ENCODE measurements at places on chromosomes 11 and 22.

DNA sequence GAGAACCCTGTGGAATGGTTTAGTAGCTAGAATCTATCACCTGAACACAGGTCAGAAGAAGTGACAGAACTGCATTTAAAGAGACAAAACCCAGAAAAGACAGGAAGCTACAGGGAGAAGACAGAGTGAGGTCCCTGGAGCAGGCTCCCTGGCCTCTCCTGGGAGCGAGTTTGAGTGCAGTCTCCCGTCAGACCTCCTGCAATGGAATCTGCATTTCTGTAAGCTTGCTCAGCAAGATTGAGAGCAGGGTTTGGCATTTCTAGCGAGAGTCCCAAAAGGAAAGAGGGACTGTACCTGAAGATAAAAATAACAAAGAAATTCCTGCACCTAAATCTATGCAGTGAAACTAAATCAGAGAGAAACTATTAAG lies 74.2 kb downstream of the MORC2 start:
- no peak for DNase-seq

- DNase-seq = peak; percentile 71
Observed at GRCh38 chr22:22710719-22711531, 66.5 kb downstream of the GGTLC2 start.

DNA sequence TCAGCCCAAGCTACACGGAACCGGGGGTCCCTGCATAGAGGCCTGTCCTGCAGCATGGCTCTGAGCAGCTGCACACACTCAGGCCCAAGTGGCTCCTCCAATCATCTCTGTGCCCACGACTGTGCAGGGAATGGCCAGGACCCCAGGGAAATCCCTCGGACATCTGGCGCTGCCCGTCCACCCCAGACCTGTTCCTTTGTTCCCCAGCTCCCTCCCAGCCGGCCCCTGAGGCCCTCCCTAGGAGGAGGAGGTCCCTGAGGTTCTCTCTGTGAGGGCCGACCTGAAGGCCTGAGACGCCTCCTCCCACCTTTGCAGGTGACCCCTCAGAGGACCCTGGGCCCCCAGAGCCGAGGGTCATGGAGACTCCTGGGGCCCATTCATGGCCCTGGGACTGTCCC lies 1.1 kb downstream of the MLC1 start:
- no peak for DNase-seq

- no peak for DNase-seq
Observed at GRCh38 chr11:88535266-88535665, 197.7 kb upstream of the CTSC start.

- DNase-seq = no peak
Observed at GRCh38 chr11:110565357-110566336, 135.9 kb downstream of the FDX1 start.

- DNase-seq = no peak
Observed at GRCh38 chr11:84398017-84398626, 1112.0 kb upstream of the CCDC90B start.

- no peak for DNase-seq
Observed at GRCh38 chr11:1217151-1217550, 5.7 kb upstream of the MUC5B start.

DNA sequence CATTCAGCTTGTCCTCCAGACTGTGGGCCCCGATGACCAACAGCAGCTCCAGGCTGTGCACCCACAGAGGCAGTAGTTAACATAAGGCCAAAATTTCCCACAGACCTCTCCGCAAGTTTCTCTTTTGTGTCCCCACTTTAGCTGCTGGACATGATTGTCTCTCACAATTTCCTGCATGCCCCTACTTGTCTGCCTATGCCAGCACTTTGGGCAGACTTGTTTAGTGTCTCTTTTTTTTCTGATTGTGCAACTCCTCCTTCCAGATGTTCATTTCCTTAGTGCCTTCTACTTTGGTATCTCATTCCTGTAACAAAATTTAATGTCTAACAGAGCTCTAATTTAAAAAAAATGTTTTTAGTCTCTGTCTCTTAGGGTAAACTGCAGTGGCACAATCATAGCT lies 23.8 kb upstream of the SCN3B start:
- DNase-seq = no peak

GRCh38 chr11:77083566-77084245 lies 16.9 kb downstream of the CAPN5 start:
- no peak for DNase-seq

DNA sequence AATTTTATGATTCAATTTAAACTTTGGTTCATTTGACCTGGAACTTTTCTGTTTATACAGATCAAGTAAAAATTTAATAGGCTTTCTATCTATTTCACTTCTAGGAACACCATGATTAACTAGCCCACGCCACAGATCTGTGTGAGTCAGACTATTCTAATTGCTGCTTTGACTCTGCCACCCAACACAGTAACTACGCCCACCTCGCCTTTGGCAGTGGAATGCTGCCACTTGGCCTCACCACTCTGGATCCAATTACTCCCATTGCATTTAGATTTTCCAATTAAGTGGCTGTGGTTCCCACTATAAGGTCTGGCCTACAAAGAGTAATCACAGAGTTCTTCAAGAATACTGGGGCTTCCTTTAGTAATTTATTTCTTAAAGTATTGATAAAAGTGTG lies 46.6 kb upstream of the LIN7C start:
- DNase-seq = no peak

DNA sequence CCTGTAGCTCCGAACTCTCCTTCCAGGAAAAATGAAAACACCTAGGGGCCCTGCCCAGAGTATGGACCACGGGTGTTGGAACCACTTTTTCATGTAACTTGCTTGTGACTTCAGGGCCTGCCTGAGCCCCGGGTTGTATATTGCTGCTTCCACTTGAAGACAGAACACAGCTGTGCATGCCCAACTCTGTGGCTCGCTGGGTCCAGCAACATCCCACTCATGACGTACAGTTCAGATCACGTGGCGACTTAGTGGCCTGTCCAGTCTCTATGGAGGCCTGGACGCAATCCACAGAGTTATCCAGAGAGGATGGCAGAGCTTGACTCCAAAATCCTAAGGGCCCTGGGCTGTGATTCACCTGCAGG lies 6.8 kb downstream of the C11orf21 start:
- no peak for DNase-seq

- DNase-seq = no peak
Observed at GRCh38 chr11:11306855-11307254, 46.2 kb downstream of the CSNK2A3 start.

- DNase-seq = no peak
Observed at GRCh38 chr22:37627121-37627520, 12.3 kb upstream of the SH3BP1 start.

GRCh38 chr11:82024760-82025159 lies 708.9 kb downstream of the FAM181B start:
- DNase-seq = no peak

DNA sequence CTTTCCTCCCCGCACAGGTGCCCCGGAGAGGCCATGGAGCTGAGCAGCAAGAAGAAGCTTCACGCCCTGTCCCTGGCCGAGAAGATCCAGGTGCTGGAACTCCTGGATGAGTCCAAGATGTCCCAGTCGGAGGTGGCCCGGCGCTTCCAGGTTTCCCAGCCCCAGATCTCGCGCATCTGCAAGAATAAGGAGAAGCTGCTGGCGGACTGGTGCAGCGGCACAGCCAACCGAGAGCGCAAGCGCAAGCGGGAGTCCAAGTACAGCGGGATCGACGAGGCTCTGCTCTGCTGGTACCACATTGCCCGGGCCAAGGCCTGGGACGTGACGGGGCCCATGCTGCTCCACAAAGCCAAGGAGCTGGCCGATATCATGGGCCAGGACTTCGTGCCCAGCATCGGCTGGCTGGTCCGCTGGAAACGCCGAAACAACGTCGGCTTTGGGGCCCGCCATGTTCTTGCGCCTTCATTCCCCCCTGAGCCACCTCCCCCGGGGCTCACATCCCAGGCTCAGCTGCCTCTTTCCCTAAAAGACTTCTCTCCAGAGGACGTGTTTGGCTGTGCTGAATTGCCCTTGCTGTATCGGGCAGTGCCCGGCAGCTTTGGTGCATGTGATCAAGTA lies 1.3 kb downstream of the TIGD3 start:
- no peak for DNase-seq

DNA sequence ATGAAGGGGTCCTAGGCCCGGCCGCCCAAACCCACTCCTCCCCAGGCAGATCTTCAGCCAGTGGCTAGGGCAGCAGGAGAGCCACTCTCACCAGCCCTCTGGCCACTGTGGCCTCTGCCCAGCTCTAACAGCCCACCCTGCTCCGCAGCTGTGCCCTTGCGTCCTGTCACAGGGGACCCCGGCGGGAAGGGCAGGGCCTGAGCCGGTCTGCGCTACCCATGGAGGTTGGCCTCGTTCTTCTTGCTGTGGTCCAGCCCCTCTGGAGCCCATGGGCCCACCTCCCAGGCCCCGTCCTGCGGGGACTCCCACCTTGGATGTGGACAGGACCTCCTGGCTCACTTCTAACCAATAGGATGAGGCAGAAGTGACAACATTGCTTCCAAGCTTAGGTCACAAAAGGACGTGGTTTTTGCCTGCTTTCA lies 38.3 kb upstream of the TH start:
- no peak for DNase-seq

DNA sequence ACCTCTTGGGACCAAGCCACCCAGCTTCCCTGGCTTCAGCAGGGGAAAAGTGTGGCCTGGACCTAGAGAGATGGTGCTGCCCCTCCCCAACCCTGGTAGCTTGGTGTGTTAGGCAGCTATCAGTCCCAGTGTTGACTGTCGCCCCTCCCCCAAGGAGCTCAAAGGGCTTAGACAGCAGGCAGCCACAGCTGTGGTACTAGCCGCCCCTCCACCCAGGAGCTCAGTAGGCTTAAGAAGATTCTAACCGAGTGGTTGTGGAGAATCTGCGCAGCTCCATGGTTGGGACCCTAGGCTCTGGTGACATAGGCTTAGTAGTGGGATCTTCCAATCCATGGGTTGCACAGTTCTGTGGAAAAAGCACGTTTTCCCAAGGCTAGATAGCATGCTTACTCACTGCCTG lies 458.4 kb upstream of the LRRC4C start:
- no peak for DNase-seq

- DNase-seq = no peak
Observed at GRCh38 chr22:35172442-35172841, 84.9 kb upstream of the HMGXB4 start.

DNA sequence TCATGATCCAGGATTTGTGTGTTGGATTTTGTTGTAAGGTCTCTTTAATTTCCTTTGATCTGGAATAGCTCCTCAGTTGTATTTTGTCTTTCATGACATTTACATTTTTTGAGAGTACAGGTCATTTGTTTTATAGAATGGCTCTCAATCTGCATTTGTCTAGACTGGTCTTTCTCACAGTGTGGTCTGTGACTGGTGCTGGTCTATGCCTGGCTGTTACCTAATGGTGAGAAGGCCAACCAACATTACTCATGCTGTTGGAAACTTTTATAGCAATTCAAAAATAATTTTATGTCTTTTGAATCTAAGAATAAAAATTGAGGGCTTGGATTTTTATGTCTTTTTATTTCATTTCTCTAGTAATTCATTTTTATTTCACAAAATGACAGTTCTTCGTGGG lies 3.9 kb upstream of the NCR3LG1 start:
- DNase-seq = no peak

- DNase-seq = peak; percentile 65
Observed at GRCh38 chr11:48008951-48009270, 28.6 kb downstream of the PTPRJ start.

DNA sequence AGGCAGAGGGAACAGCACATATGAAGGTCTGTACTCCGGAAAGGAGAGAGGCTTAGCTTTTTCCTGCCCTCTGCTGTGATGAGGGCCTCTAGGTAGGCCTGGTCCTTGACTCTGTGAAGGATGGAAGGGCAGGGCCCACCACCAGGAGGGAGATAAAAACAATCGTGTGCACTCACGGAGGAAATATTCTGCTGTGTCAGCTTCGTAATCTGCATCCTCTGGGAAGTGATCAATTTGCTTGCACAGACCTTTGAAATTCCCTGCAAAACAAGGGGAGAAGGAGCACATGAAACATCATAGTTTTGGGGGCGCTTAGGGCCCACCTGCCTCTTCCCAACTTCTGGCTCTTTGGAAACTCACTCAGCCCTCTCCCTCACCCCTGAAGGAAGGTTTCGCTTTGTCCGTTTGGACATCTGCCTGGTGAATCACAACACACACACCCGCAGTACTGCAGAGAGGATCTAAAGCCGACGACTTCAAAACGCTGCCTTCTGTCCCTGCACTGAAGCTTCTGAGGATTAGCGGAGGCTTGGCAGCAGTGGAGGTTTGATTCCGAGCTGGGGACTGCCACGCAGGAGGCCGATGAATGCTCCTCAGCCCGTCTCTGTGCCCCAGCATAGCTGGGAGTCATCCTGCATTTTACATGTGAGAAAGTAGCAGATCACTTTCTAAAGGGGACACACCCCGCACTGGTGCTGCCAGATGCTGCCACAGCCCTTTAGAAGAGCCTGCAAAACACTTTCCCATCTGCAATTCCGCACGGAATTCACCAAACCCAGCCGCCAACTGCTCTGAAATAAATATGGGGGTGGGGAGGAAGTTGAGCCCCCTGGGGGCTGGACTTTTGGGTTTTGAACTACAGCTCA lies 58.6 kb upstream of the EIF3D start:
- no peak for DNase-seq

GRCh38 chr11:120205596-120206161 lies 5.2 kb upstream of the OAF start:
- DNase-seq = no peak

- DNase-seq = no peak
Observed at GRCh38 chr22:49527611-49528419, 299.9 kb downstream of the BRD1 start.

DNA sequence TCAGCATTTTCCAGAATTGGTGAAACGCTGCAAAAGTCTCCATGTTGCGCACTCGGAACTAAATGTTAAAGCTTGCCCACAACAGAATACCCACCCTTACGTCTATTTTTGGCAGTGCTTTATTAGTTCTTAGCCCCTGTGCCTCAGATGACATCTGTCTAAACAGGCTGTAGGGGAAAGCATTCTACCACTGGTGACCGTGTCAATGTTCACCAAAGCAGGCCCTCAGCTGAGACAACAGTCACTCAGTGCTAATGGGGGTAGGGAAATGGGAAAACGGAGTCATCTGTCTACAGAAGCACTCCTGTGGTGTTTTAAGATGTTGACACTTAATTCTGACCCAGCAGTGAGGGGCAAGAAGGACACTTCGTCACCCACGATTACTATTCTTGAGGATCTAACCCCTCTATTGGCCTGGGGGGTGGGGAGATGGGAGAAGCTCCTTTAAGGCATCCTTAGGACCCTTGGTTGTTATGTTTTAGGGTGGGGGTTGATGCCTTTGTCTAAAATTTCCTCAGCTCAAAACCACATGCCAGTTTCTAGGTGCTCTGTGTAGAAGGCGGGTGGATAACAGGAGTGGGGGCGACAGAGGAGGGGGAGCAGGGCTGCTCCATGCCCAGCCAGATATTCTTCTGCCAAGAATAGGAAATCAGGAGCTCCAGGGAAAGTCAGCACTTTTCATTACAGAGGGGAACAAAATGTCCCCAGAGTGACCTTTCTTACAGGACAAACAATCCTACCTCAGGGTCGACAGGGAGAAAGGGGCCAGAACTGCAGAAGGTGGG lies 15.6 kb upstream of the MFRP start:
- DNase-seq = no peak

- peak; percentile 69 for DNase-seq
Observed at GRCh38 chr11:5631969-5632635, 7.3 kb downstream of the TRIM34 start.

- DNase-seq = no peak
Observed at GRCh38 chr11:108093128-108093904, 28.1 kb upstream of the ACAT1 start.

GRCh38 chr11:133937015-133937414 lies 19.8 kb downstream of the IGSF9B start:
- DNase-seq = no peak
